ENCODE measurements at places on chromosomes 6 and 20. TPM values are rescaled to one million over a fixed set of nuclear protein-coding genes. Genes with fewer than 3 reads are reported as not detected.

The CLDN20 gene
- not detected for total RNA-seq

DNA sequence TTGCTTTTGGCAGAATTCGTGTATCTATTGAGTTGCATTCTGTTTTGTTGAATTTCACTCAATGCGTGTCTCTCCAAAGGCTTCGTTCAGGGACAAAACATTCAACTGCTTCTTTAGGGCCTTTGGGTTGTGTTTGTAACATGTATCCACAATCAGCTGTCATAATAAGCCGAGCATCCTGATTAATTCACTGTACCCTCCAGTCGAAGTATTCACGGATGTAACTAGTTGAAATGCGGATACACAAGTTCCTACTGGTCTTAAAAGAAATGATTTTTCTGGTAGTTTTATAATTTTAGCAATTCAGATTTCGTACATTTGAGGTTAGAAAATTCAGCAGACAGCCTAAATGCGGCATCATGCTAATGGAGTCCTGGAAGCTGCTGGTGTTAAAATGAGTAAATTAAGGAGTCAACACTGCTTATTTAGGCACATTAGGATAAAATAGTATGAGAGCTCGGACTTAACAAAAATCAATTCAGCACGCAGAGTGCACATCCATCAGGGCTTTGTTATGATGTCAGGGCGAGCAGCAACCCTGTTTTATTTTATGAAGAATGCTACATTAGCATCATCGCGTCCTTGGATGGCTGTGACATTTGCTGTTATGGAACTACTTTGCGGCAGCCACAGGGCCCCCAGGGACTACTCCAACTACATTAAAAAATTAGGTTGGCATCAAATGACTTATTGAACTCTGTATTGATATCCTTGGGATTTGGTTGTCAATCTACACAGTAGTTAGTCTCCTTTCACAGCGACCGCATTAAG lies 489.3 kb upstream of the FLRT3 start:
- no peak overlapping the region for H3K4me3 ChIP-seq
- H3K27ac ChIP-seq: no peak overlapping the region
- H3K4me1 ChIP-seq: no peaks in the 10 kb centered on the region
- DNase-seq: no peak

DNA sequence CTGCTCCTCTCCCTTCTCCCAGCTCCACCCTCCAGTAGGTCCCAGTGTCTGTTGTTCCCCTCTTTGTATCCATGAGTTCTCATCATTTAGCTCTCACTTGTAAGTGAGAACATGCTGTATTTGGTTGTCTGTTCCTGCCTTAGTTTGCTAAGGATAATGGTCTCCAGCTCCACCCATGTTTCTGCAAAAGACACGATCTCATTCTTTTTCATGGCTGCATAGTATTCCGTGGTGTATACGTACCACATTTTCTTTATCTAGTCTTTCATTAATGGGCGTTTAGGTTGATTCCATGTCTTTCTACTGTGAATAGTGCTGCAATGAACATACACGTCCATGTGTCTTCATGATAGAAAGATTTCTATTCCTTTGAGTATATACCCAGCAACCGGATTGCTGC lies 136.6 kb downstream of the MYLK4 start:
- H3K36me3 ChIP-seq: no peaks in the 10 kb centered on the region
- H3K27ac ChIP-seq: no peak overlapping the region
- no peaks in the 10 kb centered on the region for H3K27me3 ChIP-seq

GRCh38 chr6:74671558-74672025 lies 534.3 kb downstream of the COL12A1 start:
- no peaks in the 10 kb centered on the region for H3K27me3 ChIP-seq
- H3K36me3 ChIP-seq: no peaks in the 10 kb centered on the region
- H3K4me1 ChIP-seq: no peaks in the 10 kb centered on the region
- H3K4me3 ChIP-seq: no peak overlapping the region
- DNase-seq: no peak

DNA sequence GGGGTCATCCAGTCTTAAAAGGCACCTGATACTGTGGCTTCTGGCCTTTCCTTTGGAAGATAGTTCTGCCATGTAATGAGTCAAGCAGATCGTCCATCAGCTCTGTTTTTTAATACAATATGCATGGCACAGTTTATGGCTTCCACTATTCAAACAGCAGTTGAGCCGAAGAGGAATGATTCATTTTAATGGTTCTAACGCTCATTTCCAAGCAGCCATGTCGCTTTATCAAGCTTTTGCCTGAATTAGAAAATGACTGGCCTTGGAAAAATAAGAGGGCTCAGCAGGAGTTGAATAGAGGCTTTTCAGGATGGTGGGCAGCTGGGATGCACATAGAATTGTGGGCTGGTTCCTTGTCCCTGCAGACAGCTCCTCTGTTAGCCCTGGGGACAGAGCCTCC lies 138.1 kb downstream of the SOBP start:
- H3K27ac ChIP-seq: no peak overlapping the region
- no peak overlapping the region for H3K4me3 ChIP-seq
- H3K36me3 ChIP-seq: no peaks in the 10 kb centered on the region
- peaks cover 39% of the 10 kb centered on the region for H3K4me1 ChIP-seq

Measured in gastrocnemius medialis (tissue), 4 donors.